H1 (cell line): ENCODE measurements at places on chromosomes 1 and 21. TPM values are rescaled to one million over a fixed set of nuclear protein-coding genes. Genes with fewer than 3 reads are reported as not detected.

The CR1L gene
- total RNA-seq: not detected in 2 replicates

The KRTAP21-2 gene
- total RNA-seq: not detected in 2 replicates

The TXNDC12 gene
- total RNA-seq: 84.6 and 89.8 TPM in 2 replicates

The SLAMF6 gene
- total RNA-seq: not detected in 2 replicates

The CD1B gene
- total RNA-seq: not detected in 2 replicates

The FNDC10 gene
- total RNA-seq: 18.3 and 19.0 TPM in 2 replicates

The MLLT11 gene
- total RNA-seq: 18.1 and 19.2 TPM in 2 replicates
